Liver (tissue), 10 donors: ENCODE measurements at places on chromosomes 12 and 14. TPM values are rescaled to one million over a fixed set of nuclear protein-coding genes. Genes with fewer than 3 reads are reported as not detected.

PPP1R36 gene
- total RNA-seq, result 0.09 TPM

GPR65 gene
- 4.5 TPM for total RNA-seq

EPYC gene
- total RNA-seq, result not detected

GALC gene
- total RNA-seq, result 20.8 TPM

GPR162 gene
- 2.1 TPM for total RNA-seq

KLRC2 gene
- 1.5 TPM for total RNA-seq

C12orf76 gene
- total RNA-seq, result 22.4 TPM

SAMD15 gene
- total RNA-seq, result 0.50 TPM

AICDA gene
- not detected for total RNA-seq

PZP gene
- 18.7 TPM for total RNA-seq

DNA sequence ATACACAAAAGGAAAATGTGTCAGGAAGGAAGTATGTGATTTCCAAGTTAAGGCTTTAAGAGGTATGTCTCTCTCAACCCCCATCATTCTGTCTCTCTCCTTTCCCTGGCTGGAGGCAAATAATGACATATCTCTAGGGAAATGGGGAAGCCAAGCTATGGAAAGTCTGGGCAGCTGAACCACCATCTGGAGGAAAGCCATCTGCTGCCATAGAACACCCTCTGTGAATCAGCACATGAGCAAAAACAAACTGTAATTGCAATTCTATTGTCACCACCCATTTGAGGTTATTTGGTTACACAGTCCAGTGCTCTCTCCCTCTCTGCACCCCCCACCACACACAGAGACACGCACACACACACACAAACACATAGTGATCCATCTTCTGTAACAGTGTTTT lies 766.2 kb downstream of the FLRT2 start:
- DNase-seq, result no peak

DNA sequence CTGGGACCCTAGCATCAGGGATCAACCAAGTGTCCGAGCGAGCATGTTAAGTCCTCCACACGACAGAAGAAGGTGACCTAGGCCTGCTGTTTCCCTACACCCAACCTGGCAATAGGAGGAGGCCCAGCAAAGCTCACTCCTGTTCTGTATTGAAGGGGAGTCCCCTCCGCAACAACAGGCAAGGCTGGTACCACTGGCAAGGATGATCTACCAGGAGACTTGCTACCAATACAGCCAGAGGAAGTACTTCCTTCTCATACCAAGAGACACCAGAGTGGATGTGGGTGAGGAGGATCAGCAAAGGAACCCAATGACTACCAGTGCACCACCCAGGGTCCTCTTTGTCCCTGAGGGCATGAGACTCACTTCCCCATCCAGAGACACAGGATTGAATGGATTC lies 4.9 kb downstream of the KLRC1 start:
- no peak for DNase-seq

GRCh38 chr12:106192659-106193393 lies 54.1 kb upstream of the NUAK1 start:
- DNase-seq, result no peak

DNA sequence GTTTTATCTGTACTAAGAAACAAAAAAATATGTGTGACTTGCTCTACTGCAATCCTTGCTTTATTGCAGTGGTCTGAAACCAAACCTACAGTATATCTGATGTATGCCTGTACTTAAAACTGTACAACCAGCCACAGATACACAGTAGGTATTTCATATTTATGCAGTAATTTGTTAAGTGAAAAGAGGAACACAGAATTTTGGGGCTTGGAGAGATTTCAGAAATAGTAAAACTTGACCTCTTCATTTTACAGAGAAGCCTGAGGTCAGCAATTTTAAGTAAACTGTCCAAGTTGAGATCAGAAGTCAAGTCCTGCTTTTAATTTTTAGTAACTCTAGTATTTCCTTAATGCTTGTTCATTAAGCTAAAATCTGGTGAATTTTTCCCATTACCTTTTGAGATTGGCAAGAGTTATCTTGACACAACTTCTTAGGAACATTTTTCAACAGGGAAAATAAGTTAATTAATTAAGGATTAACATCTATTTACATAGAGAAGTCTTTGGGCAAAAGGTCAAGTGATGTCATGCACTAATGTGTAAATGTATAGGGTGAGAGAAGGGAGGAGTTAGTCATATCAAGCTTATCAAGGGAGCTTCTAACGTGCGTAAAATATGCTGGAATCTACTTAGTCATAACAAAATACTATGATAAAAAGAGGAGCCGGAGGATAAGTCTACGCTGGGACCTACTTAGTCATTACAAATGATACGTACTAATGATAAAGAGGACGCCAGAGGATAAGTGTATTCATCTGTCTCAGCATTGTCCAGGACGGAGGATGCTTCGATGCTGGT lies 66.0 kb upstream of the GTF2A1 start:
- DNase-seq, result no peak

DNA sequence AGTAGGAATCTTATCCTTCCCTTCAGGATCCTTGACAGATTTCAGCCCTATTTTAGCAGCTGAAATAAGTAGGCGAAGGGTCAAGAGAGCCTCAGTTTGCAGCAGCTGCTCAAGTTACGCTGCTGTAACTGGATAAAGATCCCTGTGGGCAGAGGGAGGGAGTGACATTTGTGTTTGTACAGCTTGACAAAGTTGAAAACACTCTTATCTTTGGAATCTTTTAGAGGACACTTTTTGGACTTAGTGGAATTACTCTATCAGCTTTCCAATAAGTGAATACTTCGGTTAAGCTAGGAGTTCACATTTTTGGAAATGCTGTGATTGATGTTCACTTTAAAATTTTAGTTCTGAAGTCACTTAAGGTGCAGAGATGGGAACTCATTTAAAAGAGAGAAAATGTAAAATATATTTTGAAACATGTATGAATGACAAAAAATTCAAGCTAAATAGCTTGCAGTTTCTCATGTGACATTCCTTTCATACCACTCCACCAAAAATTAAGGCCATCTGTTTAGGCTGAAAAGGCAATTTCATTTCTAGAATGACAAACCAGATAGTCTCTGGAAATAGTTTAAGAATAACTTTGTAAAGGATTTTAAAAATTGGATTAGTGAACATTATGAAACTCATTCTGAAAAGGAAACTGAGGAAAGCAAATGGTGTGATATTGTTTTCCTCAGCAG lies 55.2 kb downstream of the SLC38A4 start:
- DNase-seq, result no peak

DNA sequence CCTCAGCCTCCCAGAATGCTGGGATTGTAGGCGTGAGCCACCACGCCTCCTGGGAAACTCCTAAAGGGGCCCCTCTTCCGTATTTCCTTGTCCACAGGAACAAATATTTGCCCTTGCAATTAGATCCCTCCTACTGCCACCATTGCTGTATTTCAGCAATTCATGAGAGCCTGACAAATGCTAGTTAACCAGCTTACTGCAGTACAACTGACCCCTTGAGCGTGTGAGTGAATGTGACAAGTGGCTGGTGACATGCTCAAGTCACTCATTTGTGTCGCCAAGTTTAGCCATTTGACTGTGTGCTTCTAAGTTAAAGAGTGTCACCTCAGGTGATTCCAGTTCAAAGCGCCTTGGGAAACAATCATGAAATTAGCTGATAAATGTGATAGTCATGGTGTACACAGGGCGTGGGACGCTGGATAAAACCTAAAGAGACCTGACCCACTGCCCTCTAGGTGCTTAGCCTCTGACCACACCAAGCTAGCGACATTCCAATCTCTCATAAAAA lies 56.1 kb upstream of the MAP1LC3B2 start:
- DNase-seq, result no peak

DNA sequence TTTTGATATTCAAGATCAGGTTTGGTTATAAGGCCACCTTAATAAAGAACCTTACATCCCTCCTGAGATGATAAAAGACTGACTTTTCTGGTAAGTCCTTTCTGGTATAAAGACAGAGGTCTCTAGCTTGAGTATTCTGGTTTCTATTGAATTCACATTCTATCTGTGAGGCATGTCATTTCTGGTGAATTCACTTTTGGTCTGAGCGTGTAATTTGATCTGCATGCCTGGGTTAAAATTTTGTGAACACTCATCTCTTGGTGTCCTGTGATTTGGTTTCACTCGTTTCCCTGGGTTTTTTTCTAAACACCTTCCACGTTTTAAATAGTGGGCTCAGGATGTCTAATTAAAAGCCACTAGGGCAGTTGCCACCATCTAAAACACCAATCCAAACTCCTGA lies 12.2 kb downstream of the EIF5 start:
- DNase-seq, result no peak

GRCh38 chr12:106000382-106001104 lies 138.2 kb downstream of the NUAK1 start:
- DNase-seq, result no peak

GRCh38 chr12:24212496-24212895 lies 263.0 kb upstream of the SOX5 start:
- no peak for DNase-seq

DNA sequence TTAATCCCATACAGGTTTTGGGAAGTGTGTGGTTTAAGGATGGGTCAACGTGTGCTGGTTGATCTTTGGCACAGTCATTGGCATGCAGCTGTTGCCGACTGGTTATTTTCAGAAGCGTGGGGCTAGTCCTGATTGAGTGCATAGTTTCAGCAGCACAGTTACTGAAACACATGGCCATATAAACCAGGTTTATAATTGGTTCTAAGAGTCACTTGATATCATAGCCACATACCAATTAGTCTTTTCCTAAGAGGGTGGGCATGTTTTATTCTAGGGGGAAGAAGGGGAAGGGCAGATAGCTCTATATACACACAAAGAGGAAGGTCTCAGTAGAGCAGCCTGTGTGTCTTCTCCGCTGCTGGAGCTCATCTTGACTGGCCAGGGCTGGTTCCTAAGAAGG lies 11.0 kb upstream of the RPS6KL1 start:
- DNase-seq, result no peak

GRCh38 chr14:75453817-75454434 lies 26.1 kb downstream of the JDP2 start:
- no peak for DNase-seq

DNA sequence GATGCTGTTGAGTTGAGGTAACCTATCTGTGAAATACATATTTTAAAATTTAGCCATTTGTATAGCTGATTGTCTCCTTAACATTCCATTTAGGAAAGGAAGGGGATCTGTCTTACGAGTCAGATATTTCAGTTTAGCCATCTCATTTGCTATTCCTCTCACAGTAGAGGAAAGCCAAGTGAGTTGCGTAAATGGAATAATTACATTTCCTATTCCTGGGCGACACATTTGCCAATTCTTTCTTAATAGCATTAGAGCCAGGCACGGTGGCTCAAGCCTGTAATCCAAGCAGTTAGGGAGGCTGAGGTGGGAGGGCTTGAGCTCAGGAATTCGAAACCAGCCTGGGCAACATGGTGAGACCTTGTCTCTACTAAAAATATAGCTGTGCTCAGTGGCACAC lies 116.3 kb downstream of the TMX1 start:
- DNase-seq, result no peak

DNA sequence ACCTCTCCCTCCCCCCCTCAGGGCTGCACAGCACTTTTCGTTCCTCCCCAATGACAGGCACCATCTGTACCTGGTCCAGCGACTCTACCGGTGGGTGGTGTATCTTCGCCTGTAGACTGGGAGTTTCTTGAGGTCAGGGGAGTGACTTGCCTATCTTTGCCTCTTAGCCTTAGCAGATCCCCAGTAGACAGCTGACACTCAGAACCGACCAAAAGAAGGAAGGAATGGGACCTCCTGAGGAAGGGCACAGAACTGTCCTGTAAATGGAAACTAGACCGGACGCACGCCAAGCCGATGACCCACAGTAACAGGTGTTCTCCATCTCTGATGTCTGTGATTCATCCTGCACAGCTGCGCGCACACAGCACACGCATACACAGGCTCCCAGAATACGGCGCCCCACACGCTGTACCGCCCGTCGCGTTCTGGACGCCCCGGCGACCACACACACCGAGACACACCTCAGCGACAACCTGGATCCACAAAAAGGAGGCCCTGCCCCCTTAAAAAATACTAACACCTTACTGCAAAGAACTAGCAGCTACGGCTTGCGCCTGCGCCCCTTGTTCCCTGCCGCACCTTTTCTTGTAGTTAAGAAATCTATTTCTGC lies 673 bp upstream of the TTC9 start:
- no peak for DNase-seq

DNA sequence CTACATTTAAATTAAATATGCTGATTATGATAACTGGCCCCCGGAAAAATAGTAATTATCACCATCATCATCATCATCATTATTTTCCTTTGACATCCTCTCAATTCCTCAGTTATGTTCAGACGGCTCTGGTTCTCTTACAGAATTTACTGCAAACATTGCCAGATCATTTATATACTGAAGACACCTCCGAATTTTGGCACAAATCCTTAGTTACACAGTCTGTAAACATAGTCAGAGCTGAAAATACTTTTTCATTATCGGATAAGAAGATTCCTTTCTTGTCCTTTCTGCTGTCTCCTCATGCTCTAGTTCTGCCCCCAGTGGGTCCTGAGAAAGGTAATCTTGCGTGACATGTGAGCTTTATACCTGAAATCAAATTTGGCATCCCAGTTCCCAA lies 40.3 kb upstream of the CCDC60 start:
- DNase-seq, result no peak

DNA sequence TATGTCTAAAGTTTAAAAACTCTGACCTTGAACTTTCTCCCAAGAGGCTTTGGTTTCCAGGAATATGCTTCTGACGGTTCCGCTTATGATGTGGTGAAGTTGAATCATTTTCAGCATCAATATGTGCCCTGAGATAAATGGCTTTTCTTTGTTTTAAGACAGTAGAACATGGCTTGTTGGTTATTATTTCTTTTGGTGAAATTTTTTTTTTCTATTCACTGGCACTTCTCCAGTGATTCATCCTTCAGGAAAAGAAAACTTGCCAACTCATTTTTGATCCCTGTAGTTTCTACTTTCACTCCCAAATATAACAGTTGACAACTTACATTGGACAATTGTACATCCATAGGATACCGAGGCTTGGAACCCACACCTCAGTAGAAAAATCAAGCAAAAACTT lies 1301.2 kb upstream of the FLRT2 start:
- no peak for DNase-seq

DNA sequence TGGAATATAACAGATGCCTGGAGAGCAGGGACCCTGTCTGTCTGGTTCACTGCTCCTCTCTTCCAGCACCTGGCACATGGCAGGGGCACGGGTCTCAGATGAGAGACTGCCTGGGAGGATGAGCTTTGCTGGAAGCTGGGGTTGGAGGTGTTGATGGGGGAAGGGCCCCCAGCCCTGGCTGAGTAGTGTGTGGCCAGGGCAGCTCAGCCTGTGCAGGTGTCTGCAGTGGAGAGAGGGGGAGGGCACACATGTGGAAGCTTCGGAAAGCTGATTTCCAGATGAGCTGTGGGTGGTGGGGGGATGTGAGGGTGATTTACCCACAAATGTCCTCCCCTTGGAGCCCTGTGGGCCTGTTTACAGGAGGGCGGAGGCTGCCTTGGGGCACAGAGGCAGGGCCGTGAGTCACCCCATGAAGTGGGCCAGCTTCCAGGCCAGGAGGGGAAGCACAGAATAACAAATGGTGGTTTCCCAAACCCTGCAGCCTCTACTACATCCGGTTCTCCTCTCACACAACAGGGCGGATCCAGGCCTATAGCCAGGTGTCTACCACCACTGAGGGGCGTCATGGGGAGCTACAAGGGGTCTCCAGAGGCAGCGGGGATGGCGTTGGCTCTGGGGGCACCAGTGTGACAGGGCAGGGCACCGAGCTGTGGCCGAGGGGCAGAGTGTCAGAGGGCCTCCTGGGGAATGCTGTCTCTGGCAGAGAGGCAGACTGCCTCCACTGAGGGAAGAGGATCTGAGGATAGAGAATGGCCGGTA lies 11.0 kb downstream of the KRT7 start:
- DNase-seq, result no peak
